ENCODE measurements at places on chromosomes 3 and 15.

DNA sequence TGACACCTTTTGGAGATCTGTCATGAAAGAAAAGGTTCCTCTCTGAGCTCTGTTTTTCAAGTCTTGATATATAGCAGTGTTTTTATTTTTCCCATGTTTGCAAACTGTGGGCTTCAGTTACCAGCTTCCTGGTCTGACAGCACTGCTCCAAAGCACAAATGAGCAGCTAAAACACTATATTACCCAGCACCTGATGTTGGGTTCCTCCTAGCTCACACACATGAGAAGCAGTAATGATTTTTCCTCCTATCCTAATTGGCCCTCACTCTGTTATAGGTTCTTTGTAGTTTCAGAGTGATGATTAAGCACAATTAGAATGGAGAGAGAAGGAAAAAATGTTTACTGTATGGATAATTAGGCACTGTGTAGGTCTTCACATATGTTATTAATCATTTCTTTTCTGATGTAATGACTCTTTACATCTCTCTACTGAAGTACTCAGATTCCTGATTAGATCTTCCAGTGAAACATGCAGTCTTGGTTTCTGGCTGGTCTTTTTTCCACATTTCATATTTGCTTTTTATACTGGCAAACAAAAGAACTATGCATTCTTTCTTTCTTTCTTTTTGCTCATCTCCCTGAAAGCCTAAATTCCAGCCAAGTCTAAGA is 939.7 kb downstream of the NSUN3 start:
- DNase-seq, result no peak

DNA sequence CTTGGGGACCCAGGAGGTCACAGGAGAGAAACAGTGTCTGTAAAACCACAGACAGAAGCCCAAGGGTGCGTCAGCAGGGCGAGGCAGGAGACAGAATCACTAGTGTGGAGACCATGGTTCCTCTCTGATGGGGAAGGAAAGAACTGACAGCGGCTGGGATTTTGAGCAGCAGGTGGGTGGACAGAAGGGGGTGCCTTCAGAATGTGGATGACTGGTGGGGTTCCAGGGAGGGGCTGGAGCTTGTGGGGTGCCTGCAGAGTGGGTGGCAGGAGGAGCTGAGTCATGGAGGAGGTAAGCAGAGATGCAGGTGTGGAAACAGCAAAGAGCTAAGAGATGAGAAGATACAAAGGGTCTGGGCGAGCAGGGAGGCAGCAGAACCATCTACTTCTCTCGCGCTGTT is 124.2 kb downstream of the GABRB3 start:
- no peak for DNase-seq

- no peak for DNase-seq
Measured at GRCh38 chr3:76724075-76724474, 315.8 kb upstream of the ROBO2 start.

DNA sequence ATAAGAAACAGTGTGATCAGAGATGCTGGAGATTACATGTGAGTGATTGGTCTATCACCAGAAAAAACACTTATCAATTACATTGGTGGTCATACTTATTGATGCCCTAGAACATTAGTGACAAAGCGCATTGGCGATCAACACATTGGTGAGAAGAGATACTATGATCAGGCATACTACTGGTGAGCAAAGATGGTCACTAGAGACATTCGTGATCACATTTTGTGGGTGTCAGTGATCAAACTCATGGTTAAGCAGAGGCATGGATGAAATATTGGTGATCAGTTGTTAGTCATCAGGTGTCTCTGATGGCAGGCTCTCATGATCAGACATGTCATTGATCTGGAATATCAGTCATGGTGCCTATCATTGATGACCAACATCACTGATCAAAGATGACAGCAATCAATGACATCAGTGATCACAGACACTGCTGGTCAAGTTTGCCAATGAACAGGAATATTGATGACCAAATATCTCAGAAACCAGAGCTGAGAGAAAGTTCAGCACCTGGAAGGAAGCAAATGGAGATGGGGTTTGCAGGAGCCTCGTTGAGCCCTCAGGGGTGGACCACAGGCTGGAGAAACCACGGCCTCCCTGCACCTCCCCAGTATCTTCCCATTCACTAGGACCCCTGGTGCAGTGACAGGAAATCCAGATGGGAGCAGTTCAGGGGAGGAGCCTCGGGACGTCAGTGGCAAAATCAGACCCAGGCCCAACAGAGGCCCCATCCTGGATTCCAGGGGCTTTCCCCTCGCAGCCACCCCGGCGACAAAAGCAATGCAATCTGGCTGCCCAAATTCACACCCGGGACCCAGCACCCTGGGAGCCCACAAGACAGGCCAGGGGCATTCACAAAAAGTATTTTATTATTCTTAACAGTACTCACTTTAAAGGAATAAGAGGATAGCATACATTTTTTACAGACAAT is 12.2 kb upstream of the DNAJB8 start:
- no peak for DNase-seq

DNA sequence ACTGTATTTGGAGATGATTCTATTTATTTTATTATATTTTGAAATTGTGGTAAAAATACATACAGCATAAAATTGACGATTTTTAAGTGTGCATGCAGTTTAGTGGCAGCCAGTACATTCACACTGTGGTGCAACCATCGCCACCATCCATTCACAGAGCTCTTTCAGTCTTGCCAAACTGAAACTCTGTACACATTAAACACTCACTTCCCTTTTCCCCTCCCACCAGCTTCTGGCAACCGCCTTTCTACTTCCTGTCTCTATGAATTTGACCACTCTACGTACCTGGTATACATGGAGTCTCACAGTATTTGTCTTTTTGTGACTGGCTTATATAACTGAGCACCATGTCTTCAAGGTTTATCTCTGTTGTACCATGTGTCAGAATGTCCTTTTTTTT is 303.3 kb upstream of the ATP10A start:
- no peak for DNase-seq

DNA sequence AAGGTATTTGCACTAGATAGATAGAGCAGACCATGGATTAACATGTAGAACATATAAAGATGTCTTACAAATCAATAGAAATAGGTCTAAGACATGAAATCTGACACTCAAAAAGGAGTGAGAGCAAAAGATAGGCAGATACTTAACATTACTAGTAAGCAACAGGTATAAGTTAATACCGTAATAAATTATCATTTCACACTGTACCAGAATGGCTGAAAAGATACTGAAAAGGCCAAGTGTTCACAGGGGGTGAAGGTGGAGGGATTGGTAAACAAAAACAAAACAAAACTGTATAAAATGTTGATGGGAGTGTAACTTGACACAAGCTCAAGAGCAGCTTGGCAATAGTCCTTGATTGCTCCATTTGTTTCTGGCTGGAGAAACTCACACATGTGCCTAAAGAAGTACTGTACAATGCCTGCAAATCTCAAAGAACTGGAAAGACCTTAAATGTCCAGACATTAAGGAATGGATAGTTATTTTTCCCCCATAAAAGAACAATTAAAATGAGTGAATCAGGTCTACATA is 3.5 kb downstream of the NSMCE3 start:
- no peak for DNase-seq

- DNase-seq, result no peak
Measured at GRCh38 chr3:194294895-194295214, 56.3 kb downstream of the CPN2 start.

Measured in T-helper 1 cell (primary cell).